ENCODE measurements at places on chromosomes 5 and 9. TPM values are rescaled to one million over a fixed set of nuclear protein-coding genes. Genes with fewer than 3 reads are reported as not detected.

- no peak for DNase-seq
Observed at GRCh38 chr5:158434749-158435148, 575.8 kb upstream of the CLINT1 start.

GRCh38 chr9:128863647-128864046 is 18.1 kb downstream of the KYAT1 start:
- peak; percentile 44 for DNase-seq

DNA sequence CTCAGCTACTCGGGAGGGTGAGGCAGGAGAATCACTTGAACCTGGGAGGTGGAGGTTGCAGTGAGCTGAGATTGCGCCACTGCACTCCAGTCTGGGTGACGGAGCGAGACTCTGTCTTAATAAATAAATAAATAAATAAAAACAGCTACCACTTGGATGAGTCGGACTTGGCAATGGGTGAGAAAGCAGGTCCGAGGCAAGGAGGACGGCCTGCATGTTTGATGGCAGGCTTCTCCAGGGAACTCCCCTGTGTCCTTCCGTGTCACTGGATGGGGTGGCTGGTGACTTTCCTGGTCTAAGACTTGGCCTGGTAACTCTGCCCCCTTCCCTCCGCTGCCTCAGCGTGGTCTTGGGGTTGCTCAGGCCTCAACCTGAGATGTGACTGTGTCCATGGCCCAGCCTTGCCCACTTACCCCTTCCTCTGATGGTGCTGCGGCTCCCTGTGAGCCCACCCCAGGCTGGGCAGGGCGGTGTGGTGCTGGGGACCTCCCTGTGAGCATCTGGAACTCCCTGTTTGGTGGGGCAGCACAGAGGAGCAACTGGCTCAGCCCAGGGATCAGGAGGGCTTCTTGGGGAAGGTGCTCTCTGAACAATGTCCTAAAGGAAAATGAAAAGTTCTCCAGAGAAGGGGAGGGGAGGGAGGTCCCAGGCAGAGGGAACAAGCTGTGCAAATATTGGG is 62.5 kb upstream of the PSD2 start:
- DNase-seq: no peak

- DNase-seq: no peak
Observed at GRCh38 chr5:33975852-33976251, 8.6 kb downstream of the SLC45A2 start.

GRCh38 chr5:78509145-78509865 is 139.3 kb downstream of the LHFPL2 start:
- no peak for DNase-seq

Gene WWC1
- total RNA-seq: 38.3 TPM

DNA sequence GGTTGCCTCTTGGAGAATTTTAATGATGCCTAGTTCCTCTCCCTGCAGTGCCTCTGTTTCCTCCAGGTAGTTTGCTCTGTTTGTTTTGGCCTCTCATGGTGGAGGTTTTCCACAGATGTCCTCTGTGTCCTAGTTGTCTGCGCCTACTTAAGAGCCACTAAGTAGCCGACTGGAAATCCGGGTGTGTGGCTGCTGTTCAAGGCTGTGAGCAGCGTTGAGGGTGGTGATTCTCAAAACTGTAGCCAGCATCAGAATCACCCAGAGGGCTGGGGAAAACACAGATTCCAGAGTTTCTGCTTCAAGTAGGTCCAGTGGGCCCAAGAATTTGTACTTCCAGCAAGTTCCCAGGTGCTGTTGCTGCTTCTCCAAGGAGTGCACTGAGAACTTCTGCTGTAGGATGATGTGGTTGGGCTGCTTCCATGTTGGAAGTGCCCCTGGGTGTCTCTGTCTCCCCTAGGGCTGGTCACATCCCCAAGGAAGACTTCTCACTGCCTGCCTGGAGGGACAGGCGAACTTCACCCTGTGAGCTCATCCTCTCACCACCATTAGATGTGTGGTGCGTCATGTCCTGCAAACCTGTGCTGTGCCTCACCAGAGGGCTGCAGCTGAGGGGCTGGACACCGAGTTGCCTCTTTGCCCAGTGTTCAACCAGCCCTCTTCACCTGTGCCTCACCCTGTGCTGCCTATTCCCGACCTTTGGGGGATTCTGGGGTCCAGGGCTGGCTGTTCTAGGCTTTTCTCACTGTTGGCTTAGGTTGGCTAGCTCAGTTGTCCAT is 34.8 kb downstream of the SECISBP2 start:
- DNase-seq: no peak

DNA sequence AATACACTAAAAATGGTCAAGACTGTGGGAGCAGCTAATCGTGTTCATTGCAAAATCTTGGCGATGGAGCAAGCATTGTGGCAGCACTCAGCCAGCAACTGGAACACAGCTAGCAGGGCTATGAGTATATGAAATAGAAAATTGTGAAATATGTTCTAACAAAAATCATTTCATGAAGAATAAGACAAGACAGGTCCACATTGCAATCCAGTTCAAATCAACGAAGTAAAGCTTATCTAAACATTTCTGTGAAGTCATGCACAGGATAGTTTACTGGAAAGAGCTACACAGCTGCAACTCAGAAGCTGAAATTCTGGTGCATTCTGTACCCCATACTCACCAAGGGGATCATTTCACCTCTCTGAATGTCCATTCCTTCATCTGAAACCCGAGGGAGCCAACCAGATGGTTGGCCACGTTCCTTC is 5.3 kb upstream of the NFIL3 start:
- no peak for DNase-seq

DNA sequence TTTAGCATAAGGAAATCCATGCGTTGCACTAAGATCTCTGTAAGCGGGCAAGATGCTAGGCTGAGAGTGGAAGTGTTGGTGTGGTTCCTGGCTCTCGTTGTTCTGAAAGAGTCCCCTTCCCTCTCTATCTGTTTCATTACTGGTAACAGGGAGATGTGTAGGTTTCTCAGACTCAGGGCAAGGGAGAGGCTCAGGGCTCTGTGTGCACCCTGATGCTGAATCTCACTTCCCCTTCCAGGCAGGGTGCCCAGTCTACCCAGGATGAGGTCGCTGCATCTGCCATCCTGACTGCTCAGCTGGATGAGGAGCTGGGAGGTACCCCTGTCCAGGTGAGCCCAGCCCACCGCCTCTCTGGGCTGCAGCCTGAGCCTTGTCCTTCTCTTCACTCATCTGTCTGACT is 45.7 kb downstream of the STOM start:
- no peak for DNase-seq

GRCh38 chr9:136654820-136655535 is 7.7 kb upstream of the EGFL7 start:
- DNase-seq: no peak

Gene MINAR2
- not detected for total RNA-seq

DNA sequence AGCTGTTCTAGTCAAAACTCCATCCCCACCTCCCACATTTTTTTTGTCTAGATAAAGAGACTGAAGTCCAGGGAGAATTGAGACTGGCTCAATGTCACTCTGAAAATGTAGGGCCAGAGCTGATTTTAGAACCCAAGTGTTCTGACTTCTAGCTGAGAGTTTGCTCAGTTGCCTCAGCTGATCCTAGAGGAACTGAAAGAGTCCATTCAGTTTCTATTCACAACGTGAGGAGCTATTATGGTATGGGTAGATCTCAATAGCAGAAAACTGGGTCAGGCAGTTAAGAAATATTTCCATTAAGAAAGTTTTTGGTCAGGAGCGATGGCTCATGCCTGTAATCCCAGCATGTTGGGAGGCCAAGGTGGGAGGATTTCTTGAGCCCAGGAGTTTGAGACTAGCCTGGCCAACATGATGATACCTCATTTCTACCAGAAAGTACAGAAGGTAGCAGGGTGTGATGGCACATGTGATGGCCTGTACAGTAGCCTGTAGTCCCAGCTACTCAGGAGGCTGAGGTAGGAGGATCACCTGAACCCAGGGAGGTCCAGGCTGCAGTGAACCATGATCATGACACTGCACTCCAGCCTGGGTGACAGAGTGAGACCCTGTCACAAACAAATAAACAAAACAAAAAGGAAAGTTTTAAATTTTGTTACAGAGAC is 61.7 kb downstream of the GLRA1 start:
- no peak for DNase-seq

DNA sequence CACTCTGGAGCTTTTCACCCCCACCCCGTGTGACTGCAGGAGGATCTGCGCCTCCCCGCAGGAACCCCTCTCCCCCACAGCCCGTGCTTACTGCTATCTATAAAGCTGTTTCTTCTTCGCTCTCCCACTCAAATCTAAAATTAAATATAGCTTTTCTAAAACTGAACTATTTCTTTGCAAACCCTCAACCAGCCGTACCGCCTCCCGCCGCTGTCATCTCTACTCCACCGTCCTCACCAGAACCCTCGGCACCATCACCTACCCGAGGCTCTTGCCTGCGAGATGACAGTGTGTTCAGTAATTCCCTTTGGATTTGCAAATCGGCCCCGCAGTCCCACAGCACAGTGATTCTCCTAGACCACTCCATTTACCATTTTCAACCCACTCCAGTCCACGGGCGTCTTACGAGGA is 13.6 kb downstream of the LPCAT1 start:
- no peak for DNase-seq

Gene NUTM2F
- not detected for total RNA-seq

DNA sequence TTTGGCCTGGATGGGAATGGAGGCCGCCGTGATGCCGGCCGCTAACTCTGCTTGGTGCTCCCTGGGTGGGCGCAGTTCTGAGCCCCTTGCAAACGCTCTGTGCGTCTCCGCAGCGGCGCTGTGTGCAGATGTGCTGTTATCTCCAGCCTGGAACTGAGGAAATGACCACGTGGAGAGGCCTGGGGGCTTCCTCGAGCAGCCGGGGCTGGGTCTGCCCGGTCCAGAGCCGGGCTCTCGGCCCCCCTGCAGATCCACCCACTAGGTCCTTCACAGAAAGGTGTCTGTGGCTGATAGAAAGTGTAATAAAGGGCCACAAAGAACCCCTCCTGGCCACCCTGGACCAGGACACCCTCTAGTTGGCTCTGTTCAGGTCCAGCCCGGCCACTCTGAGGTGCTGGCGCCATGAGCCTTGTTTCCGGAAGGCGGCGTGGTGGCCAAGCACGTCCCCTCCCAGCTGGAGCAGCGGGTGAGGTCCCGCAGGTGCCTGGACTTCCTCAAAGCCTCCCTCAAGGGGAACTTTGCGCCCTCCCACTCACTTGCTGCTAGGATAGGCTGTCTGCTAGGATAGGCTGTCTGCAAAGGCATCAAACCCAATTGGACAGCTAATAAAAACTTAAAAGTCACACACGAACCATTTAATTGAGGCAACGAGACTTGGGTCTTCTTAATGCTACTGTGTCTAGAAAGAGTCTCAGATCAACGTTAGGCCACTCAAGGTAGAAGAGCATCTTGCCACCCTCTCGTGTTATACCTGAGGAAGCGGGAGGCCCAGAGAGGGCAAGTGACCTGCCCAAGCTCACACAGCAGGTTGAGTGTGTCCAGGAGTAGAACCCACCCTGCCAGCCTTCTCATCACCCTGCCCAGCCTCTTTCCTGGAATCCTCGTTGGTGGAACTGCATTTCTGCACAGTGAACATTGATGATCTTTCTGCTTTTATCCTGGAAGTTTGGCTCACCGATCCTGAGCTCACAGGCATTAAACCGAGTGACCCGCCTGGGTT is 109.3 kb upstream of the FCN2 start:
- DNase-seq: no peak

- no peak for DNase-seq
Observed at GRCh38 chr9:5892456-5893133, 1.9 kb downstream of the MLANA start.

GRCh38 chr5:133905424-133905823 is 63.0 kb downstream of the C5orf15 start:
- no peak for DNase-seq

DNA sequence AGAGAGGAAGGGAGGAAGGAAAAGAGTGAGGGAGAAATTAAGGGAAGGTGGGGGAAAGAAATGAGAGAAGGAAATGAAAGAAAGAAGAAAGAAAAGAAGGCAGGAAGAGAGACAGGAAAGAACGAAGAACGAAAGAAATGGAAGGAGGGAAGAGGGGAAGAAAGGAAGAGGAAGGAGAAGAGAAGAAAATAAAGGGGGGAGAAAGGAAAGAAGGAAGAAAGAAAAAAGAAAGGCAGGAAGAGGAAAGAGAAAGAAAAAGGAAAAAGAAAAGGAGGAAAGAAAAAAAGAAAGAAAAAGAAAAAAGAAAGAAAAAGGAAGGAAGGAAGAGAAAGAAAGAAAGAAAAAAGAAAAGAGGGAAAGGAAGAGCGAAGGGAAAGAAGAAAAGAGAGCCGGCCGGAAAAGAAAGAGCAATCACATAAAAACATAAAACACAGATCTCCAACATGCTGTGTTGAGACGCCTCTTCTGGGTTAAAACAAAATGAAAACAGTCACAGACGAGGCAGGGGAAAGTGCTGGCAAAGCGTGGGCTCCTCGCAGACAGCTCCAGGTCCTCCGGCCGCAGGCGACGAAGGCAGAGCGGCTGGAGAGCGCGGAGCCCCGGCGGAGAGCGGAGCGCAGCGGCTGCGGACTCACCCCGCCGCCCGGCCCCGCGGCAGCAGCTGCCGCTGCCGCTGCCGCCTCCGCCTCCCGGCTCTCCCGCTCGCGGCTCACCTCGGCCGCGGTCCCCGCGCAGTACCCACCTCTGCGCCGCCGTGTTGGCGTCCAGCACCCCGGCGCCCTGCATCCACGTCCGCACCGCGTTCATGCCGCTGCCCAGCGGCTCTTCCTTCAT is 896 bp downstream of the EBF1 start:
- peak; percentile 44 for DNase-seq

Gene HRCT1
- 17.4 TPM for total RNA-seq

- no peak for DNase-seq
Observed at GRCh38 chr5:35470866-35471265, 146.8 kb upstream of the SPEF2 start.

GRCh38 chr5:1763548-1763911 is 36.1 kb downstream of the MRPL36 start:
- DNase-seq: peak; percentile 41

Gene ADRB2
- 0.55 TPM for total RNA-seq

Gene PTGES
- total RNA-seq: 5.0 TPM

Gene EGFLAM
- 0.78 TPM for total RNA-seq

DNA sequence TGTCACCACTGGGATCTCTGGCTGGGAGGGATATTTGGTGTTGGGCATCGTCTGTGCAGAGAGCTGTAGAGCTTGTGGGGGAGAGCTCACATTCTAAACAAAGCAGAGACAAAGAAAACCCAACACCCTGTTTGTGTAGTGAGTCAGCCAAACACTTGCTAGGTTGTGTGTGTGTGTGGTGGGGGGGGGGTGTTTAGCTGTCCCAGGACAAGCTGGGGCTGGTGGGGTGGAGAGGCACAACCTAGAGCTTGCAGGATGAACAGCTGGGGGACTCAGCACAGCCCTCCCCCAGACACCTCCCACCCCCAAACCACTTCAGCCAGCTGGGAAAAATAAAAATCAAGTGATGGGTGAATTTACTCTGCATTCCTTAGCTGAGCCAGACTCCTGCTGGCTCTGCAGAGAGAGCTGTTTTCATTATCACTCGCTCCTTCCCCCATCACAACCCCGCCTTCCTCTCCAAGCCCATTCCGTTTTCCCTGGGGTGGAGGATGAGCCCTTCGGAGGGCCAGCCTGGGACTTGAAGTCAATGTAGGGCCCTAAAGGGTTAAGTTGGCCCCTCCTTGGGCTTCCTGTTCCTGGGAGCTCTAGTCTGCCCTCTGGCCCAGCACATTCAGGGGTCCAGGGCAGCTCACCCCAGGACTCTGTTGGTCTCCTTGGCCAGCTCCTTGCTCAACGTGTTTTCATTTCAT is 2.6 kb downstream of the OLFML2A start:
- no peak for DNase-seq

Gene NKD2
- total RNA-seq: 1.6 TPM

Gene SVEP1
- 16.9 TPM for total RNA-seq

GRCh38 chr9:92633614-92634278 is 36.2 kb downstream of the IPPK start:
- DNase-seq: no peak

All from left colon (tissue), 2 donors.